Spinal cord (tissue), 10 donors: ENCODE measurements at places on chromosomes 1 and 21. TPM values are rescaled to one million over a fixed set of nuclear protein-coding genes. Genes with fewer than 3 reads are reported as not detected.
A peak's percentile ranks its signal among the peaks of the same experiment; 100 is the strongest.

- no peak for DNase-seq
Observed at GRCh38 chr1:212752934-212753497, 38.6 kb downstream of the NSL1 start.

Gene LCE6A
- total RNA-seq = not detected

- no peak for DNase-seq
Observed at GRCh38 chr1:5304702-5305101, 650.3 kb downstream of the AJAP1 start.

Gene KRTAP6-2
- total RNA-seq = not detected

Gene TNFRSF25
- total RNA-seq = 16.6 TPM

Gene AUNIP
- 1.8 TPM for total RNA-seq

DNA sequence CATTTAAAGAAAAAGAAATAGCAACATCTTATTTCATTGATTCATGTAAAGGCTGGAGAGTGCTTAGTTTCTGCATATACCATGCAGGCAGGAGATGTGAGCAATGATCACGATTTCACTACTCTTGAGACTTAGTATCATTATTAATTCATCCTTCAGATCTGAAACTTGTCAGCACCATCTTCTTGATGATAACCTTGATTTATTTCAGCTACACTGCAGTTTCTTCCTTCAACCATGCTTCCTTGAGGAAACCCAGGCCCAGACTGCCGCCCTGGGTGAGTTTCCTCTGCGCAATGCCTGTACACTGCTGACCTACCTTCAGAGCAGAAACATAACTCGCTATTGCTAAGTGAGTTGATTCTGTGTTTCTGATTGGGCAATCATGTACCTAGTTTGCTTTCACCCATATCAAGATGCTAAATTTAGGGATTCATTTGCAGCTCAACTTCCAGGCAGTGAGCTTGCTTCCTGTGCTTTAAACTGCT is 13.5 kb upstream of the BCL10 start:
- no peak for DNase-seq

- no peak for DNase-seq
Observed at GRCh38 chr1:15167386-15167785, 13.8 kb downstream of the TMEM51 start.

- no peak for DNase-seq
Observed at GRCh38 chr1:43267291-43267805, 2.4 kb upstream of the TMEM125 start.

- no peak for DNase-seq
Observed at GRCh38 chr1:162242804-162243203, 133.8 kb downstream of the SPATA46 start.

DNA sequence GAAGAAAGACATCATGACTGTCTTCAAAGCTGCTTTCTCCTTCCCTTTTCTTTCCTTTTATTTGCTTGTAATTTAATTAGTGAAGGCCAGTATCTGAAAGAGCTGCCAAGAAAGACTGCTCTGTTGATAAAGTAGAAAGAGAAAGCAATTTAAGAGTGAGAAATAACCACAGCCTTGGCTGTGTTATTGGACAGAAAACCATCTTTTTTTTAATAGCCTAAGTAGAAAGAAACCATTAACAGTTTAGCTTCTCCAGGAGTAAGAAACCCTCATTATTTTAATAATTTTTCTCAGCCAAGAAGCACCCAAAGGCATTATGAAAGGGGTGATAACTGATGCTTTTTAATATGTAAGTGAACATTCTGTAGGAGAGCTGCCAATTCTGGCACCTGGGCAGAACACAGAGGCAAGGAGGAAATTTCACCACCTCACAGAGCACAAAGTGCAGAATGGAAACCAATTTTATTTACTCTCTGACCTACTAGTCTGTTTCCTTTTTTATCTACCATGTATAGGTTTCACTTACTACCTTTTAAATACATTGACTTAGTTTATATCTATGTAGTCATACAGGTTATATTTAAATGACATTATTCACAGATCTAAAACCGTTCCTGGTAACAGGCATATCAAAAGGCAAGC is 703.2 kb downstream of the MRPL39 start:
- peak; percentile 75 for DNase-seq

Gene NR1I3
- total RNA-seq = not detected

- DNase-seq = peak; percentile 70
Observed at GRCh38 chr1:11550664-11551283, 71.8 kb downstream of the DISP3 start.

Gene LEFTY1
- 0.77 TPM for total RNA-seq

DNA sequence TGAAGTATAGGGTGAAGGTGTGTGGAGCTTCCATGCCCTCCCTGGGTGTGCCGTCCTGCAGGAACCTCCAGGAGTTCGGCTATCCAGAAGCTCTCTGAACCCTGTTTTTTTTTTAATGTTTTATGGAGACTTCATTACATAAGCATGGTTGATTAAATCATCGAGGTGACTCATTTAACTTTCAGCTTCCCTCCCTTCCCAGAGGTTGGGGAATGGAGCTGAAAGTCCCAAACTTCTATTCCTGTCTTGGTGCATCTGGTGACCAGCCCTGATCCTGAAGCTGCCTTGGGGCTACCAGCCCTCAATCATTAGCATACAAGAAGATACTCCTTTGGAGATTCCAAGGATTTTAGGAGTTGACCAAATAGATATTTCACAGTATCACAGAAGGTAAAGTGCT is 9.5 kb downstream of the RRP15 start:
- DNase-seq = no peak

DNA sequence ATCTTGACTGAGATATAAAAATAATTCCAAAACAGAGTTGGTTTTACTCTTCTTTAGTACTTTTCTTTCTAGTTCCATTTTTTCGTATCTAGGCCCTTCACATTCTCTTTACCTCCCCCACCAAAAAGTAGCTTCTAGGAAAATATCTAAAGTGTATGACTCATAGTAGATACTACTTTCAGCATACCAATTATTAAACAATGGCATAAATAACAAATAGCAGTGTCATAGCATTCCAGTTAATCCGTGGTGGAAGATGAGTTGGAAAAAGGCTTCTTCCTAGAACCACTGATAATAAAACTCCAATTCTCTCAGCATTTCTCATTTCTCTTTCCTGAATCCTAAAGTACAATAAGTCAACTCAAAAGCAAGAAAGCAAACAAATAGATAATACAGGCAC is 859.0 kb upstream of the B3GALT2 start:
- no peak for DNase-seq

DNA sequence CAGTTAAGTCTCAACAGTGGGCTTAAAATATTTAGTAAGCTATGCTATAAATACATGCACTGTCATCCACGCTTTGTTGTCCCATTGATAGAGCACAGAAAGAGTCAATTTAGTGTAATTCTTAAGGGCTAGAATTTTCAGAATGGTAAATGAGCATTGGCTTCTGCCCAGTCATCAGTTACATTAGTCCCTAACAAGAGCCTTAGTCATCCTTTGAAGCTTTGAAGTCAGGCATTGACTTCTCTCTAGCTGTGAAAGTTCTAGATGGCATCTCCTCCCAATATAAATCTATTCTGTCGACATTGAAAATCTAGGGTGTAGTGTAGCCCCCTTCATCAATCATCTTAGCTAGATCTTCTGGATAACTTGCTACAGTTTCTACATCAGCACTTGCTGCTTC is 12.0 kb upstream of the LPGAT1 start:
- no peak for DNase-seq

- no peak for DNase-seq
Observed at GRCh38 chr1:40047276-40047675, 6.7 kb downstream of the CAP1 start.

DNA sequence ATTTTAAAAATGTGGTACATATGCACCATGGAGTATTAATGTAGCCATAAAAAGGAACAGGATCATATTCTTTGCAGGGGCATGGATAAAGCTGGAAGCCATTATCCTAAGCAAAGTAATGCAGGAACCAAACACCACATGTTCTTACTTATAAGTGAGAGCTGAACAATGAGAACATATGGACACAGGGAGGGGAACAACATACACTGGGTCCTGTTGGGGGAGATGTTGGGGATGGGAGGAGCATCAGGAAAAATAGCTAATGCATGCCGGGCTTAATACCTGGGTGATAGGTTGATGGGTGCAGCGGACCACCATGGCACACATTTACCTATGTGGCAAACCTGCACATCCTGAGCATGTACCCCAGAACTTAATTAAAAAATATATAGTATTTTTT is 352.5 kb upstream of the KAZN start:
- no peak for DNase-seq

Gene PROK1
- 0.17 TPM for total RNA-seq

DNA sequence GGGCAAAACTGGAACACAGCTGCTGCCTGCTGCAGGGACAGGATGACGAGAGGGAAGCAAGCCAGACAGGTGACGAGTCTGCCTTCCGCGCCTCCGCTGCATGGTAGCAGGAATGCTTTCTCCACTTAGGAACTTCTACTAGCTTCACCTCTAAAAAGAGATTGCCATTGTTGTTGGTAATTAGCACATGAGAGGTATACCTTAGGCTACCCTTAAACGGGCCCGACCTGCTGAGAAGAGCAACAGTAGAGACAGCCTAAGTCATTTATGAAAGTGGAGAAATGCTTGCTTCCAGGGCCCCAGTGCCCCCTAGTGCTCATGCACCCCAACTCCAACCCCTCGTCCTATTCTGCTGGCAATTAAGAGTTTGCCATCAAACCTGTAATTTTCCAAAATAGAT is 96.9 kb upstream of the AKT3 start:
- DNase-seq = no peak

- no peak for DNase-seq
Observed at GRCh38 chr1:206738370-206739366, 31.9 kb upstream of the IL19 start.

GRCh38 chr1:91684481-91685196 is 184.0 kb downstream of the CDC7 start:
- DNase-seq = no peak

Gene TSPEAR
- total RNA-seq = not detected

DNA sequence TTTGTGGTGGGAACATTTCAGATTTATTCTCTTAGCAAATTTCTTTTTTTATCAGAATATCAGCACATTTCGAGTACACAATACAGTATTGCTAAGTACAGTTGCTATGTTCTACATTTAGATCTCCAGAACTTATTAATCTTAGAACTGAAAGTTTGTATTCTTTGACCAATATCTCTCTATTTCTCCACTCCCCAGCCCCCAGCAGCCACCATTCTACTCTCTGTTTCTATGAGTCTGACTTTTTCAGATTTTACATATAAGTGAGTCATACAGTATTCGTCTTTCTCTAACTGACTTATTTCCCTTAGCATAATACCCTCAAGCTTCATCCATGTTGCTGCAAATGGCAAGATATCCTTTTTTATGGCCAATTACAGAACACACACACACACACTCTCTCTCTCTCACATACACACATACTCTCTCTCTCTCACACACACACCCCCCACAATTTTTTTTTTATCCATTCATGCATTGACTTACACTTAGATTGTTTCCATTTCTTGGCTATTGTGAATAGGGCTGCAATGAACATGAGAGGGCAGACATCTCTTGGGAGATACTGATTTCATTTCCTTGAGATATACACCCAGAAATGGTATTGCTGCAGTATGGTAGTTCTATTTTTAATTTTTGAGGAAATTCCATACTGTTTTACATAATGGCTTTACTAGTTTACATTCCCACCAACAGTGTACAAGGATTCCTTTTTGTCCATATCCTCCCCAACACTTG is 15.7 kb downstream of the RPTN start:
- DNase-seq = no peak

GRCh38 chr1:216178281-216178680 is 245.0 kb downstream of the USH2A start:
- peak; percentile 10 for DNase-seq

GRCh38 chr1:8706995-8707396 is 110.4 kb downstream of the RERE start:
- DNase-seq = peak; percentile 69

GRCh38 chr1:212587016-212587887 is 21.3 kb upstream of the ATF3 start:
- no peak for DNase-seq

GRCh38 chr1:208252836-208253576 is 8.8 kb upstream of the PLXNA2 start:
- no peak for DNase-seq

GRCh38 chr1:202680586-202681352 is 29.5 kb downstream of the SYT2 start:
- DNase-seq = no peak

Gene CFHR4
- 0.11 TPM for total RNA-seq

DNA sequence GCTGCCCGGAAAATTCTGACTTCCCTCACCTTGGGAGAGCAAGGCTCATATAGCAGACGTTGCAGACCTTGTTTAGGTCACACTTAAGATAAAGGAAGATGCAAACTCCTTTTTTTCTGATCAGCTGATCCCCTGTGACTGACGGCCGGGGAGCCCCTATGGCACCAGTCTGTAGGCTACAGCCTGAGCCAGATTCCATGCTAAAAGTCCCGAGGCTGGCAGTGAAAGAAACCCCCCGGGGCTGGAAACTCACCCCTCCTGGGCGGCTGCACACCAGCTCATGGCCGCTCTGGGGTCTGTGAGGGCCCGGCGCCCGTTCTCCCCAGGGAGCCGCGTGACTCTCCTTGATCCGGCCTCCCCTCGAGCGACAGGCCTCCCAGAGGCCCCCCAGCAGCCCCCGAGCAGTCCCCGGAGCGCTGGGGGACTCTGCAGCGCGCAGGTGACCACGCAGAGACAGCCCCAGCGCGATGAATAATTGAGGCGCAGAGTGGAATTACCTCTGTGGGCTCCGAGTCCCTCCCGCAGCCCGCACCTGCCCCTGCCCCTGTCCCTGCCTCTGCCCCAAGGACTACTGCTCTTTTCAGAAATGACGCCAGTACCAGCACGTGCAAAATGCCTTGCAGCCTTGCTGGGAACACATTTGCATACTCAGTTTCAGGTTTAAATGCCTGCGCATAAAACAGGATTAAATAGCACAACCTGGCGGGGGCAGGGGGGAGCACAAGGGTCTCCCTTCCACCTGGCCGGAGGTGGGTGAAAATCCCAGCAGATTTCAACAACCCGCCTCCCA is 62.6 kb upstream of the CLDN14 start:
- DNase-seq = no peak

DNA sequence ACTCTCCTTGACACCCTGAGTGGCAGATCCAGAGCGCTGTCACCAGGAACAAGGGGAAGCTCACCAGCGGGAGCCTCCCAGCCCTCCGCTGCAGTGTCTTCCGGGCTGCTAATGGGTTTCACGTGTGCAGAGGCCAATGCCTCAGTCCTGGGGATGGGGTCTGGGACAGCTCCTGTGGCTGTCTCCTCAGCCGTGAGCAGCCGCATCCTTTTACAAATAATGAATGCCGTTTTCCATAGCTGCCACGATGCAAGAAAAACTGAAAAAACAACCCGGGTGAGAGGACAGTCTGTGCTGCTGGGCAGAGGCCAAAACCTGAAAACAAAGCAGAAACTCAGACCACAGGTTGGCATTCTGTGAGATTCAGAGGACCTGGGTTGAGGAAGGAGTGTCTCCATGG is 212.2 kb upstream of the RAB4A start:
- DNase-seq = no peak

DNA sequence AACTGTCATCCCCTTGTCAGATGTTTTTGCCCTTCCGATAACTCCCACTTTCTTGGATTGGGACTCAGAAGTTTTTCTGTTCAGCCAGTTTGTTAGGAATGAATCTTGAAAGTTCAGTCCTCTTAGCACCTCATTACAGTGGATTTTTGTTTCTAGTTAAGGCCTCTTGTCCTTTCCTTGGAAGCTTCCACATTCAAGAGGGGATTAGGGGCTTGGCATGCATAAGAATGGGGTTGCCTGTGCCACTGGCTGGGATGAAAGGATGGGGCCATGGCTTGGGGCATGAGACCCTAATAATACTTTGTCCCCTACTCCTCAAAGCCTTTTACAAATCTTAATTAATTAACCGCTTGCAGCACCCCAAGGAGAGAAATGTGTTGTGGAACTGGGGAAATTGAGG is 2.4 kb upstream of the DHDDS start:
- no peak for DNase-seq

Gene S100A12
- 1.4 TPM for total RNA-seq
